ENCODE measurements at places on chromosomes 5 and 9.

DNA sequence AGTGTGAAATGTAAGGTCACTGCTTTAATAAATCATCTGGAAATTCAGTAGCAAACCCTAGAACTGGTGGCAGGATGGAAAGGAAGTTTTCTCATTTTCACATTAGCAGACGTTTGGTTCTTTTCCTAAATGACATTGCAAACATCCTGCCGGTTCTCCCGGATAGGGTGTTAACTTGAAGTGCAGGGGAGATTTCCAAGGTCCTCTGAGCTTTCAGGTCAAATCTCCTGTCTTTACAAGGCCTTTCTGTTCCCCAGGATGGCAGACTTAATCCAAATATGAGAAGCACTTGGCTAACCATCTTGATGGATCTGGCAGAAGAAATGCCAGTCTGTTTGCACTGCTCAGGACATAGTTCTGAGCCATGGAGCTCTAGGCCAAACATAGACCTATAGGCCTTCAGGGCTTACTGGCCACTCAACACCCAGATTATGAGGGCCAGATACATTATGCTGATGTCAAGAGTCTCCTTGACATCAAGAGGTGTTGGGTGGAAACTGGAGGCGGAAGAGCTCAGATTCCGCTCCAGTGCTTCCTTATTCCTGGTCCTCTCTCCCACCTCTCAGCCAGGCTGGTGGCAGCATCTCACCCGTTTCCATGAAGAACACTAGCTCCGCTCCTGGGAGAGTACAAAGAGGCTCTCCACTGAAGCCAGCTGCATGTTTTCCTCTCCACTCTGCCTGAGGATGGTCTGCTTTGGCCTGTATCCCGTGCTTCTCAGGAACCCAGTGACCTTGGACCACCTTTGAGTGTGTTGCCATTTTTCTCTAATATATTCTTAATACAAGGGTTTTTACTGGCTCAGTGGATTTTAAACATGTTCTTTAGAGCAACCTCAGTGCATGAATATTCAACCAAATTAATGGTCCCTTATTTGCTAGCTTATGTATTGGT lies 61.0 kb downstream of the RALGPS1 start:
- no peak for DNase-seq

GRCh38 chr9:95284162-95285080 lies 33.1 kb downstream of the FANCC start:
- DNase-seq: no peak

GRCh38 chr5:125151150-125151900 lies 404.9 kb upstream of the ZNF608 start:
- no peak for DNase-seq

GRCh38 chr9:38344566-38345324 lies 47.8 kb upstream of the ALDH1B1 start:
- DNase-seq: no peak

GRCh38 chr5:9192266-9192665 lies 353.6 kb downstream of the SEMA5A start:
- DNase-seq: no peak

- peak; percentile 76 for DNase-seq
Measured at GRCh38 chr9:77820293-77820954, 172.3 kb upstream of the GNA14 start.

DNA sequence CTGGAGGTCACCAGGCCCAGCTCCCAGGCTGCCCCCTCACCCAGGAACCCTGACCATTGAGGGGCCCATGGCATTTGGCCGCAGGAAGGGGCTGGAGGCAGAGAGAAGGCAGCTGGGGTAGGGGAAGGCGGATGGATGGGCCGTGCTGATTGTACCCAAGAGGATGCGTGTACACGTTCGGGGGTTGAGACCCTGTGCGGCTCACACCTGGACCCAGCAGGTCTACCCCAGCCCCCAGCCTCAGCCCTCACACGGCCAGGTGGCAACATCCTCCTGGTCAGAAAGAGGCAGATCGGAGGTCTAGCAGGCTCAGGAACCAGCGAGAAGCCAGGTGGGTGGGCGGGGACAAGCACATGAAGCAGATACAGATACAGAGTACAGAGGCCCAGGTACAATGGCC lies 33.7 kb downstream of the NACC2 start:
- DNase-seq: no peak

DNA sequence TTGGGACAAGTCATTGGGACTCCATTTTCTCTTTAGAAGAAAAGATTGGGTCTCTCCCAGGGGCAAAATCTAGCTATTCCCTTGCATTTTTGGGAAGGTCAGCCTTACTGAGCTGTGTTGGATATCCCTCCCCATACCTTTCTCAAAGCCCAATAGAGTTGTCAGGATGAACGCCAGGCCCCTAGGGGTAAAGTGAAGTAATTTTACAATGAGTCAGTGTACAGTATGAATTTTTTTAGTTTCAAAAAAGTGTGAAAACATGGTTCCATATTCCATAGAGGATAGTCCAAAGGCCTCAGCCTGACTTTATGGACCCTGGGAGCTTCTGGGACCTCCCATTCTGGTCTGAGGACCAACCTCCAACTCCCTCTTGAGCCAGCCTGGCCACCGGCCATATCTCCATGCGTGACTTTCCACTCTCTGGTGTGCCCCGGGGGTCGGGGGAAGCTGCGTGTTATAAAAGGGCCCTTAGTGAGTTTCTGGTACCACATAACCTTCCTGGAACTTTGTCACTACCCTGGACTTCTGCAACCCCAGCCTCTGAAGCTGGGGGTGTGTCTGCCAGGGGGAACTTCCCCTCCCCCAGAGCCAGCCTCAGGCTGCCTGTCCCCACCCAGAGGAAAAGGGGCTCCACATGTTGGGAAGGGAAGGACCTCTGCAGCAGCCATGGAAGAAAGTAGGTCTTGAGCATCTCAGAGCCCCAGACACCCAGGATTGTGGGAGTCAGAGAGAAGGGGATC lies 52.4 kb upstream of the SYNPO start:
- peak; percentile 32 for DNase-seq

DNA sequence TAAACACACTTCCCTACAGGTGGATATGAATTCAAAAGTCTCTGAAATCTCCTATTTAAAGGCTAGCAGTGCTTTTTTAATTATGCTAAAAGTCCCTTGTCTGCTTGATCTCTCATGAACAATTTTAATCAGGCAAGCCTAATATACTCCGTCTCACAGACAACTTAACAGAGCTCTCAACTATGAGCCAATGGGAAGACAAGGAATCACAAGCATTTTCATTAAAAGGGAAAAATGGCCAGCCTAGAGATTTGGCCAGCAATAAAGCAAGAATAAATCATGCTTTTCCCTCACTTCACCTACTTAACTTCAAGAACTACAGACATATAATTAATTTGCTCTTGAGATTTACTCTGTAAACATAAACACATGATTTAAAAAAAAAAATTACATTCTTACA lies 78.0 kb downstream of the RFX3 start:
- DNase-seq: no peak

DNA sequence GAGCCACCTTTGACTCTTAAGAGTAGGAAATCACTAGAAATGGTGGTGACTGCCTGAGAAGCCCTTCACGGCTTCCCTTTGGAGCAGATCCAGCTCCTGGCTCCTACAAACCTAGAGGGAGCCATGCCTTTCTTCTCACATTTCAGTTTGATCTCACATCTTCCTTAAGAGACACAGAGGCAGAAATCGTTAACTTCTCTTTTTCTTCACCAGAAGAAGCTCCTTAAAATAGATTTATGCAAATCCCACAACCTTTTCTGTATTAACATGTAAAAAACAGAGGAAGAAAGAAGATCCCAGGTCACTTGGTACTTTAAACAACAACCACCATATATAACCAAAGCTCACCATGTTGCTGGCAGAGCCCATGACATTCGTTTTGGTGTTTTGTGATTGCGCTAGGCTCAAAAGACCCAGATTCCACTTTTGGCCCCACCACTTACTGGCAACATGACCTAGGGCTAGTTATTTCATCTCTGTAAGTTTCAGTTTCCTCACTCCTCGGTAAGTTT lies 29.6 kb downstream of the PAX5 start:
- DNase-seq: no peak

DNA sequence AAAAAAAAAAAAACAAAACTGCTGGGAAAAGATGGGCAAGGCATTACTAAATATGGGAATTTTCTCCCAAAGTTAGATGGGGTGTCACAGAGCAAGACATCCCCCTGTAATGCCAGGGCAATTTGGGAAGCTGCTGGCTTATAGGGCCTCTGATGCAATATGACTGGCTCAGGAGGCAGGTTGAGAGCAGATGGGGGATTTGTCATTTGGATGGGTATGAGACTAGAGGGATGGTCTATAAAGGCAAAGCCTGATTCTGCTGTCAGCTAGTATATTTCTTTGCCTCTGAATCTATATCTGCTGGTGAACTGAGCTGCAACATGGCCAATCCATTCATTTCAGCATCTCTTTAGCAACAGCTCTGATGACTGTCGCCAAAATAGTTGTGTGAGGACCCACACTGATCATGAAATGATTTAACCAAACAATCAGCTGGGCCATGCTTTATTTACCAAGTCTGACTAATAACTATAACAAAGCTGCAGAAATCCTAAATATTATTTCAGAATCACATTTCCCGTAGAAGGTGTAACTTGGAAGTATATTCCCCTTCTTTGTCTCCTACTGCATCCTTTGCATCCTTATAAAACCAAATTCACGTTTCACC lies 455.1 kb upstream of the ZNF608 start:
- DNase-seq: peak; percentile 9

DNA sequence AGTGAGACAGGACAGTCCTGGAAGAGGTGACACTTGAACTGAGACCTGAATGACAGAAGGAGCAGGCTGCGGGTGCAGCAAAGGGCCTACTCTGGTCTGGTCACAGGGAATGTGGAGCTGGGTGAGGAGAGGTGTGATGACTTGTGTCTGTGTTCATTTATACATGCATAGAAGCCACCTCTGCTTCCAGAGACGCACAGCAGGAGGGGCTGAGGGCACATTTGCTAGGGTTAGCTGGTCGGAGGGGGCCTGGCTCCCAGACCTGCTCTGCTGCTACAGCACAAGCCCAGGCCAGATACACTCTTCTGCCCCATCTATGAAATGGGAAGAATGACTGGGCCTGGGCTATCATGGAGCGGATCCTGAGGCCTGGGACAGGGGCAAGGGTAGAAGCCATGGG lies 15.6 kb downstream of the UNC5A start:
- no peak for DNase-seq

DNA sequence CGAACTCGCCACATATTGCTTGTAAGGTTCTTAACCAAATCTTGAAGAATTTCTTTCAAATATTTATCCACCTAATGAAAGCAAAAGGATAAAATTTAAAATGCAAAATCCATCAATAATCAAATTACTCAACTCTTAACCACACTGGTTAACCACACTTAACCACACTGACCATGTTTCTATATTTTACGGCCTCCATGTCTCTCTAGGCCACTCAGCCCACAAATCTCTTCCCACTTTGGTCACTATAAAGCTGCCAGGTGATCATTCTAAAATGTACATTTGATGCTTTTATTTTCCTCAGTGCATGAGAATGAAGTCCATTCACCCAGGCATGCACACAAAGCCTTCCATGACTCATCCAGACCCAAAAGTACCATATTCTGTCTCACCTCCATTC lies 56.4 kb upstream of the OR2K2 start:
- DNase-seq: peak; percentile 7

GRCh38 chr5:56282216-56282615 lies 49.1 kb upstream of the ANKRD55 start:
- no peak for DNase-seq

GRCh38 chr5:141825791-141826560 lies 52.2 kb downstream of the PCDH1 start:
- DNase-seq: no peak

- DNase-seq: peak; percentile 22
Measured at GRCh38 chr5:73764586-73764985, 138.6 kb downstream of the ARHGEF28 start.

- no peak for DNase-seq
Measured at GRCh38 chr5:12133520-12133919, 229.3 kb upstream of the CTNND2 start.

DNA sequence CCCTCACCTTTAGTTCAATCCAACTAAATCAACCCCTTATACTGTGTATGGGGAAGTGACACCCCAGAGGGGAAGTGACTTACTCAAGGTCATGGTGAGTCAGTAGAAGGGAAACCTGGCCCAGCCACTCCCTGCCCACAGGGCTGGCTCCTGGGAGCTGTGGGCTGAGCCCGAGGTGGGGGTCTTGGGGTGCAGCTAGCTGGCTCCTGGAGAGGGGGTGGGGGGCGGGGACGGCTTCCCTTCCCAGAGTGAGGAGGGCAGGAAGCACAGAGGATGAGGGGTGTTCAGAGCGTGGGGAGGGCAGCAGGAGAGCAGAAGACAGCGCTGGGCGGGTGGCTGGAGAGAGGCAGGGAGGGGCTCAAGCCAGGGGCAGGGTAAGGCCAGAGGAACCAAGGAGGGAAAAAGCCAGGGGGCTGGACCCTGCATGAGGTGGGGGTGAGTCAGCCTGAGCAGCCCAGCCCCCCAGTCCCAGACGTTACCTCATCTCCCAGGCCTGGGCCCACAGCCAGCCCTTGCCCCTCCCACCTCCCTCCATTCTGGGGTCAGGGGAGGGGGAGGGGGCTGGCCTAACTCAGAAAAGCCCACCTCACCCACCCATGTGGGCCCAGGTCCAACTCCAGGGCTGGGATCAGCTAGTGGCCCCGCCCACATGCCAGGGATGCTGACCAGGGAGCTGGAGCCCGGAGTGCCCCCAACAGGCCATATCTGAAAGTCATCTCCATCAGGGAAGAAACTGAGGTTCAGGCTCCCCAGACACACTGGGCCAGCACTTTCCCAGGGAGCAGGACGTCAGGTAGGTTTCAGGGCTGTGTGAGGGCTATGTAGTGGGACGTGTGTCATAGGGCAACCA lies 2.8 kb downstream of the PDLIM7 start:
- DNase-seq: peak; percentile 94

DNA sequence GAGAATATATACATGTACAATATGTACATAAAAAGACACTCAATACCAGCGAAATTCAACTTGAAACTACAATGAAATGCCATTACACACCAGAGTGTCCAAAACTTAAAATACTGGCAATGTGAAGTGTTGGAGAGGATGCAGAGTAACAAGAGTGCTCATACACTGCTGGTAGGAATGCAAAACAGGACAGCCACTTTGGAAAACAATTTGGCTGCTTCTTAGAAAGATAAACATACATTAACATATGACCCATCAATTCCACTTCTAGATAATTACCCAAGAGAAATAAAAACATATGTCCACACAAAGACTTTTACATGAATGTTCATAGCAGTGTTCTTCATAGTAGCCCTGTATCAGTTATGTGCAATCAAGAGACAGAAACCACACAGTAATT lies 39.4 kb upstream of the BARX1 start:
- no peak for DNase-seq

- no peak for DNase-seq
Measured at GRCh38 chr5:180639287-180639686, 10.1 kb downstream of the FLT4 start.

DNA sequence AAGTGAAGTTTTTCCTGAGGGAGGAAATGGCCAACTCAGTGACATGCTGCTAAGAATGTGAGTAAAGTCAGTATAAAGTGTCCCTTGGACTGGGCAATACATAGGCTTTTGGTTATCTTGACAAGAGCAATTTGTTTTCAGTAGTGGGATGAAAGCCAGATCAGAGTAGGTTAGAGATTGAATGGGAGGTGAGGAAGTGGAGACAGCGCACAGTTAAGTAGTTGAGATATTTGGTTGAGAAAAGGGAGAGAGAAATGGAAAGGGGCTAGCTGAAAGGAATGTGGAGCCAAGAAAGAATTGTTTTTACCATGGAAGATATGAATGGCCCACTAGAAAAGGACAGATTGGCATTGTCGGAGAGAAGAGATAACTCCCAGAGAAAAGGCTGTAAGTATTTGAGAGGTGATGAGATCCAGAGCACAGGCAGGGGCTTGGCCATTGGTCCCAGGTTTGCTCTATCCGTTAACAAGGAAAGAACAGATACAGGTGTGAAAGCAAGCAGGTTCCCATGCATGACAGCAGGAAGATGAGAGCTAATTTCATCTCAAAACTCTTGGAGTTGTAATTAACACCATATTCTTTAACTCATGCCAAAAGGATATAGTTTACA lies 392.0 kb downstream of the NR2F1-AS1 start:
- no peak for DNase-seq

Data from fibroblast of skin of right quadriceps (primary cell).